Thyroid gland (tissue), 4 donors: ENCODE measurements at places on chromosomes 13 and 19. TPM values are rescaled to one million over a fixed set of nuclear protein-coding genes. Genes with fewer than 3 reads are reported as not detected.

The ZNF442 gene
- total RNA-seq, result 4.4 TPM

The METTL21C gene
- total RNA-seq, result not detected

The ZNF836 gene
- 7.2 TPM for total RNA-seq

The ZNF567 gene
- total RNA-seq, result 8.0 TPM

The CYP4F12 gene
- total RNA-seq, result 1.9 TPM

The PSPN gene
- 6.7 TPM for total RNA-seq

The SSC5D gene
- total RNA-seq, result 2.9 TPM
